ENCODE measurements at places on chromosomes 7 and 10. TPM values are rescaled to one million over a fixed set of nuclear protein-coding genes. Genes with fewer than 3 reads are reported as not detected.

GRCh38 chr10:47311193-47311931 lies 10.9 kb upstream of the GDF2 start:
- DNase-seq: peak; percentile 23
- no peak overlapping the region for H3K27ac ChIP-seq
- no peak overlapping the region for H3K4me3 ChIP-seq
- H3K4me1 ChIP-seq: peaks cover 12% of the 10 kb centered on the region
- H3K36me3 ChIP-seq: no peaks in the 10 kb centered on the region

GRCh38 chr7:133854739-133855138 lies 272.4 kb upstream of the LRGUK start:
- no peak for DNase-seq
- no peaks in the 10 kb centered on the region for H3K4me1 ChIP-seq
- H3K4me3 ChIP-seq: no peak overlapping the region
- H3K27me3 ChIP-seq: no peaks in the 10 kb centered on the region

DNA sequence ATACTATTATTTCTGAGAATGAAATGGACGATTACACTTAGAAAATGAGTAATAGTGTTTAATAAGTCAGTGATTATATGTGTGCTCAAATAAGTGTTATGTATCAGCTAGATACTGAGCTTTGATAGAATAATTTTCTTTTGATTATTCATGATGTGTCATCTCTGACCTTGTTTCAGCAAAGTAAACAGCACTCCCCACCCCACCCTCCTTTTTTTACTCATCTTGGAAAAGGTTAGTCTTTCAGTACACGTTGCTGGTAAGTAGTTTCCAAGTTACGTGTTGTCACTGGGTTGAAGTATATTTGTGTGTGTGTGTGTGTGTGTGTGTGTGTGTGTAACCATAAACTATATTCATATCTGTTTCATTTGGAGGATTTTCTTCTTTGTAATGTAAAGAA lies 84.1 kb downstream of the GNAI1 start:
- H3K4me1 ChIP-seq: no peaks in the 10 kb centered on the region
- no peak for DNase-seq
- H3K27me3 ChIP-seq: no peaks in the 10 kb centered on the region

GRCh38 chr7:98500764-98501163 lies 99.9 kb upstream of the BAIAP2L1 start:
- no peak overlapping the region for H3K4me3 ChIP-seq
- no peaks in the 10 kb centered on the region for H3K27me3 ChIP-seq
- DNase-seq: no peak
- no peaks in the 10 kb centered on the region for H3K4me1 ChIP-seq
- H3K36me3 ChIP-seq: no peaks in the 10 kb centered on the region

DNA sequence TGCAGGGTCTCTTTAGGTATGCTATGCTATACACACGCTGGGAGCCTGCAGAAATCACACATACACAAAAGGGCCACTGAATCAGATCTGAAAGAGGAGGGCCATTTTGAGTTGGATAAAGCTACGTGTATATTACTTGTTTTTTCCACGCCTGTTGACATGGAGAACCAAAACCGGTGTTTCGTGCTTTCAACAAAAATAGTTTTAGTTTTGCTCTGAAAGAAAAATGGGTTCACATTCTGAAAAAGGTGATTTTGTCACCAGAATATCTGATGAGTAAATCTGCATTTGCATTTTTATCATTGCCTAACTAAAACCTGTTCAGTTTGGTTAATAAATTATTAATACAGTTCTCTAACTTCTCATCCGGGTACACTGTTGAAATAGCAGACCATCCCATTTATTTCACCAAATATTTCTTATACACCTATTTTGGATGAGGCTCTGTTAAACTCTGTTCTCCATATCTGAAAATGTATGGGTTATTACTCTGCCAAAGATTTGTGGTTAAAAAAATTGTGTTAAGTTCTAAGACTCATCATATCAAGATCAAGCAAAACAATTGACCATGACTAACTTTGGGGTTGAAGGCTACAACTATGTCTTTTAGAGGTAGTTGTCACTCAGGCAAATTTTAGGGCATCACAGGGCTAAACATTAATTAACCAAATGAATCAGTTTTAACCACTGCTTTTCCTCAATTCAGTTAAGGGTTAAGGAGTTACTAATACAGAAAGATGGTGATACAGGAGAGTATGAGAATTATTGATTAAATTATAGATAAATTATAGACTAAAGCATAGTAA lies 101.2 kb upstream of the RPA3 start:
- H3K27me3 ChIP-seq: no peaks in the 10 kb centered on the region
- H3K4me1 ChIP-seq: peaks cover 41% of the 10 kb centered on the region
- DNase-seq: no peak
- H3K36me3 ChIP-seq: peaks cover 9% of the 10 kb centered on the region

Gene TMEM184A
- total RNA-seq: 0.03 TPM

- H3K4me1 ChIP-seq: no peaks in the 10 kb centered on the region
- DNase-seq: no peak
- H3K27me3 ChIP-seq: peaks cover 3% of the 10 kb centered on the region
- no peak overlapping the region for H3K4me3 ChIP-seq
- H3K36me3 ChIP-seq: no peaks in the 10 kb centered on the region
Observed at GRCh38 chr7:117963264-117964197, 90.3 kb upstream of the CTTNBP2 start.

DNA sequence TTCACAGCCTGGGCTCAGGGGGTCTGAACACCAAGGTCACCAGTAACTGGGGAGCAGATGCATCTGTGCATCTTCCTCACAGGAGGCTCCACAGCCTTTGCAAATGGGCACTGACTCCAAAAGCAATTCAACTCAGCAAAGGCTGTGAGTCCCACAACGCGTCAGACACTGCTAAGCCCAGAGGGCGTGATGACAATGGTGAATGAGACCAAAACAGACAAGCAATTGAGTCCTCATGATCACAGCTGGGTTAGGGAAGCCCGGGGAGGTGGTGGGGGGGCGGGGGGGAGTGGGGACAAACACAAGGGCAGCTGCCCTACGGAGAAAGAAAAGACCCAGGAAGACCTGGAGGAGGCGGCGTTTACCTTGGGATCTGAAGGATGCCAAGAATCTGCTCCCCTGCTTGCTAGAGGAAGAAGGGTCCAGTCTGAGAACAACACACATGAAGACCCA lies 61.6 kb upstream of the RNF32 start:
- peaks cover 25% of the 10 kb centered on the region for H3K27me3 ChIP-seq
- H3K27ac ChIP-seq: no peak overlapping the region
- no peak for DNase-seq

DNA sequence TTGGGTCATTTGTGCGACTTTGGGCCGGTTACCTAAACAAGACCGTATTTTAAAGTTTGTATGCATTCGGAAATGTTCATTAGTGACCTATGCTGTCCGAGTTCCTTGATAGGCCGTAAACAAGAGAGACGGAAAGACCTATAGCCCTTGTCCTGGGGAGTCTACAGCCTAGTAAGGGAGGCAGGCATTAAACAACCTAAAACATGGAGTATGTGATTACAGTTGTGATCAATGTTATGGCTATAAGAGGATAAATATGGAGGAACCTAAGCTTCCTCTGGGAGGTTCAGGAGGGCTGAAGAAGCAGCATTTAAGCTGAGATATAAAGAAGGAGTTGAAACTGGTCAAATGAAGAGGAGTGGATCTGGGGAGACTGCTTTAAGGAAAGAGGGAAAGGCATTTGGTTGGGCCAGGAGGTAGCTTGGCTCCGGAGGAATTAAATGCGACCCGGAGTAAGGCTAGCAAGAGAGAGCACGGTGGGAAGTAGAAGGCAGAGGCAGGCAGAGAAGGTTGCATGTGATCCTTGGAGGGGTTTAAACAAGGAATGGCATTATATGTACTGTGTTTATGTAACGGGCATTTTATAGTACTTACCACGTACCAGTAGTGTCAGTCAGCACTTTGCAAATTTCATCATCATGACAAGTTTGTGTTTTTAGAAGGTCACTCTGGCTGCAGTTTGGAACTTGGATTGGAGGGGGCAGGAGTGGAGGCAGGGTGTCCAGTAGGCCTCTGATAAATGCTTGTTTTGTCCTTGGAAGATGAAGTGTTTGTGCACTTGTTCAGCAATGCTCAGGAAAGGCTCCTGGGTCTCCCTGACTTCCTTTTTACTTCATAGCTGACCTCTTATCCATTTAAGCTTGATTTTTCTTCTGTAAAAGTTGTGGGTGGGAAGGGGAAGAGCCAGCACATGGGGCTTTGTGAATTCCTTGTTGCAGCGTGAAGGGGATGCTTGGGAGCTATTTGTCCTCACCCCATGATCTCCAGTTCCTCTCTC lies 1.0 kb upstream of the AVPI1 start:
- H3K27me3 ChIP-seq: peaks cover 17% of the 10 kb centered on the region
- H3K4me1 ChIP-seq: peaks cover 14% of the 10 kb centered on the region
- H3K4me3 ChIP-seq: peak overlapping the region; percentile 77
- peak overlapping the region; percentile 11 for H3K27ac ChIP-seq

DNA sequence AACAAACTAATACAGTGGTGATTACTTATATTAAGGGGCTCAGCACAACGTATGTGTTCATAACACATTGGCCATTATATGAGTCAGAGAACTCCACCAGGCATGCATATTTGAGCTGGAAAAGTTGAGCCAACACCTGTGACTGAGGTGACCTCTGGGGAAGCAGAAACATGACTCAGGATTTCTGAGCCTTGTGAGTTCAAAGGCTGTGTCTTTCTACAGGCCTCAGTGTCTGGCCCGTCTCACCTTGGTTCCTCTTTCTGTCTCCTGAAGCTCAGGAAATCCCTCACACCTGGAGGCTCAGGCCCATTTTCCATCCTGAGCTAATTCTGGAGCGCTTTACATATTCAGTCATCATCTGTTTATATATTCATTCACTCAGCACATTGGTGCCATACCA lies 230.9 kb upstream of the AGK start:
- no peaks in the 10 kb centered on the region for H3K36me3 ChIP-seq
- H3K27ac ChIP-seq: no peak overlapping the region
- peaks cover 5% of the 10 kb centered on the region for H3K27me3 ChIP-seq
- DNase-seq: no peak
- H3K4me3 ChIP-seq: no peak overlapping the region
- H3K4me1 ChIP-seq: peaks cover 6% of the 10 kb centered on the region

Data from activated T-helper 1 cell treated with anti-CD3 and anti-CD28 coated beads, Interleukin-12 subunit alpha, Interleukin-12 subunit beta, Interleukin-2, Interleukin-4 antibody, amounts not matched to agents 30 ng/mL and 10 ng/mL and 1 ng/mL, durations not matched to agents 14 hours and 24 hours and 36 hours (primary cell).